Left cardiac atrium (tissue), 4 donors: ENCODE measurements at places on chromosomes 12 and 14. TPM values are rescaled to one million over a fixed set of nuclear protein-coding genes. Genes with fewer than 3 reads are reported as not detected.

DNA sequence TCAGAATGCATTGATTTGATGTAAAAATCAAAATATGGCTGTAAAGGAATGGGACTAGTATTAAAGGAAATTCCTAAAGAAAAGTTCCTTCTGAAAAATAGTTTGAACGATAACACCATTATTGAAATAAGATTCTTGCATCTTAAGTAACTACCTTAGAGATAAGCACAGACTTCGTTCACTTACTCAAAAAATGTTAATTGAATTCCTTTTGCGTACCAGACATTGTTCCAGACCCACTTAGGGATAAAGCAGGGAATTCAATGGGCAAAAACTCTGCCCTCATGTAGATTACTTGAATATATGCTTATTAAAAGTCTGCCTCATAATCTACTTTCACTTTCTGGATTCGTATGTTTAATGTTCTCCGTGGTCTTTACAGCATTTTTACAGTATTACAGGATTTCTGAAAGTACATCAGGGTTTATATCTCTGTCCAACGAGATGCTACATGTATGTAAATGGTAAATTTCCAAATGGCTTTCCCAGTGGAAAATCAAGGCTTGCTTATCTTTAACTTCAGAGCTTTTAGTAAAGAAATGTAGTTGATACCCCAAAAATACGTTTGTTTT is 213.7 kb downstream of the GXYLT1 start:
- no peak for DNase-seq

GRCh38 chr12:9634177-9634803 is 26.6 kb upstream of the KLRB1 start:
- peak; percentile 46 for DNase-seq

GRCh38 chr12:116370886-116371580 is 93.5 kb upstream of the MED13L start:
- DNase-seq = no peak

DNA sequence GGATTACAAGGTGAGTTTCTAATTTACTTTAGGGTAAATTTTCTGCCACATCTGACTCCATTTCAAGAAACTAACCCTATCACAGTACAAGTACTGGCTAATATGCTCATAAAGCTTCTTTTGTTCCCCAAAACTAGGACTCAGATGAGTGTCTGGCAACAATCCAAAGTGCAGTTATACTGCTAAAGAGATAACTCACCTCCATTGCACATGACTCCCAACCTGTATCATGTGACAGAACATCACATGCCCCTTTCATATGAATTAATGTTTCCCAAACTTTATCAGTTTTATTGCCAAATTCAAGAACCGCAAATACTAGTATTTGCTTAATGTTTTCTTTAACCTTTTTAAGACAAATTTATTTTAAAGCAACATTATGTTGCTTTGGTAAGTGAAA is 3.9 kb upstream of the PPP1R12A start:
- DNase-seq = no peak

- DNase-seq = no peak
Observed at GRCh38 chr12:29167988-29168387, 18.9 kb downstream of the FAR2 start.

- no peak for DNase-seq
Observed at GRCh38 chr12:30978639-30979038, 52.1 kb downstream of the TSPAN11 start.

ASCL1 gene
- total RNA-seq = not detected
